Stimulated activated CD8-positive, alpha-beta memory T cell treated with anti-CD3 and anti-CD28 coated beads, Interleukin-15, amount 100 ng/mL, for 1 hour (primary cell): ENCODE measurements at places on chromosomes 6 and 20.
A peak's percentile ranks its signal among the peaks of the same experiment; 100 is the strongest.

DNA sequence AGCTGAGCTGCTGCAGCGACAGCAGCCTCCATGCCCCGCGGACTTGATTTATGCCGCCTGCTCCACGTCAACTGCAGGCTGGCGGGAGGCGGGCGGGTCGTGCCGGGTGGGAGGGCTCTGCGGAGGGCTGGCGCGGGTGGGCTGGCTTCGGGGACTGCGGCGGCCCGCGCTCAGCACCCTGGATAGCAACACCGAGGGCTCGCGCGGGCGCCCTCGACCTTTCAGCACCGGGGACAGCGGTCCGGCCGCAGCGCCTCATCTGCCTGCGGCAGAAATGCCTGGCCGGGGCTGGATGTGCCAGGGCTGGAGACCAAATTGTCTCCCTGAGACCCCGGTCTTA, 792 bp downstream of the SNAP25 start:
- DNase-seq: peak; percentile 34

GRCh38 chr20:22890594-22891300, 144.4 kb upstream of the SSTR4 start:
- DNase-seq: no peak

- DNase-seq: no peak
Measured at GRCh38 chr6:107185391-107185970, 70.2 kb upstream of the BEND3 start.

DNA sequence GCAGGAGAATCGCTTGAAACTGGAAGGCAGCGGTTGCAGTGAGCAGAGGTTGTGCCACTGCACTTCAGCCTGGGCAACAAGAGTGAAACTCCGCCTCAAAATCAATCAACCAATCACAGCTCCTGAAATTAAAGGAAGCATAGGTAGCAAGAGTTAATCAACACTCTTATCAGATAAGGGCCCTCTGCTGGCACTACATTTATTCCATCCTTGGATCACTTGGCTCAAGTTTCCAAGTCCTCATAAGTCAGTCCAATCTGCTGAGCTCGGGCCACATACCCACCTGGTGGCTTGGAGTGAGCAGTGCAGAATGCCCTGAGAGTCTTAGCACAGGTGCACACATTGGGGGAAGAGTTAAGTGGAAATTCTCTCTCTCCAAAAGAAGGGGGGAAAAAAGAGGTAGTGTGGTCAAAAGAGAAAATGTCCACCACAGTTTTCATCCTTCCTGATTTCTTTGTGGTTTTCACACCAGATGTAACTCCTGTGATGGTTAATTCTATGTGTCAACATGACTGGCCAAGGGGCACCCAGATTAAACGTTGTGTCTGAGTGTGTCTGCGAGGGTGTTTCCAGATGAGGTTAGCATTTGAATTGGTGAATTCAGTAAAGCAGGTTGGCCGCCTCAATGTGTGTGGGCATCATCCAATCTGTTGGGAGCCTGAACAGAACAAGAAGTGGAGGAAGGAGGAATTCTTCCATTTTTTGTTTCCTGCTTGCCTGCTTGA, 14.2 kb upstream of the FAM8A1 start:
- no peak for DNase-seq

DNA sequence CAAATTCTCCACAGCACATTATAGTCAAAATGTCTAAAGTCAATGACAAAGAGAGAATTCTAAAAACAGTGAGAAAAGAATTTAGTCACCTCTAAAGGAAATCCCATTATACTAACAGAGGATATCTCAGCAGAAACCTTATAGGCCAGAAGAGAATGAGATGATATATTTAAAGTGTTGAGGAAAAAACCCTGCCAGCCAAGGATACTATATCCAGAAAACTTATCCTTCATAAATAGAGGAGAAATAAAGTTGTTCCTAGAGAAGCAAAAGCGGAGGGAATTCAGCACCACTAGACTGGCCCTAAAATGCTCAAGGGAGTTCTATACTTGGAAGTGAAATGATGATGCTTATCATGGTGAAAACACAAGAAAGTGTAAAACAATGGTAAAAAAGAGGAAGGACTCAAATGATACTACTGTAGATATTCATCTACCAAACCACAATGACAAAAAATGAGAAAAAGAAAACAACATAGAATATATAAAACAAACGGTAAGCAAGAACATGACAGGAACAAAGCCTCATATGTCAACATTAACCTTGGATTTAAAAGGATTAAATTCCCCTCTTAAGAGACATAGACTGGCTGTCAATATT, 16.7 kb downstream of the GPRC6A start:
- no peak for DNase-seq
